ENCODE measurements at places on chromosomes 11 and 22. TPM values are rescaled to one million over a fixed set of nuclear protein-coding genes. Genes with fewer than 3 reads are reported as not detected.

The SHANK2 gene
- polyA plus RNA-seq, result 39.6 TPM

The UPB1 gene
- 1.1 TPM for polyA plus RNA-seq

The ABCG4 gene
- polyA plus RNA-seq, result 0.72 TPM

The SLC22A8 gene
- polyA plus RNA-seq, result 53.9 TPM

The SYT7 gene
- 4.2 TPM for polyA plus RNA-seq

The GSTT2B gene
- 13.0 TPM for polyA plus RNA-seq

The MPEG1 gene
- 8.5 TPM for polyA plus RNA-seq

The ADORA2A gene
- polyA plus RNA-seq, result 8.0 TPM

The C11orf52 gene
- 10.5 TPM for polyA plus RNA-seq

The RAB38 gene
- 22.2 TPM for polyA plus RNA-seq

The CHRNA10 gene
- polyA plus RNA-seq, result 1.3 TPM

The UBQLNL gene
- 0.62 TPM for polyA plus RNA-seq

The HEPACAM gene
- 3.1 TPM for polyA plus RNA-seq

The CCDC116 gene
- polyA plus RNA-seq, result 0.25 TPM

The TRIM22 gene
- 6.1 TPM for polyA plus RNA-seq

The CD3G gene
- 0.17 TPM for polyA plus RNA-seq

The NRIP3 gene
- 2.4 TPM for polyA plus RNA-seq

The PRR33 gene
- polyA plus RNA-seq, result 0.32 TPM

The ALDH3B2 gene
- 1.6 TPM for polyA plus RNA-seq

The GRK3 gene
- polyA plus RNA-seq, result 9.3 TPM

The CD81 gene
- polyA plus RNA-seq, result 528 TPM

The YPEL4 gene
- polyA plus RNA-seq, result 2.6 TPM

The TPBGL gene
- 0.06 TPM for polyA plus RNA-seq

The SCGB1D2 gene
- 2.1 TPM for polyA plus RNA-seq

The TTLL1 gene
- 20.6 TPM for polyA plus RNA-seq

The KRTAP5-1 gene
- polyA plus RNA-seq, result 1.7 TPM

The RASD2 gene
- 2.2 TPM for polyA plus RNA-seq

The NAALAD2 gene
- polyA plus RNA-seq, result 16.8 TPM

Measured in renal cortex interstitium (tissue), 15 donors.